GM12891 (cell line): ENCODE measurements at places on chromosomes 3 and 15.

- DNase-seq, result no peak
Observed at GRCh38 chr3:127789990-127790881, 32.1 kb downstream of the MGLL start.

GRCh38 chr3:98240131-98240530 lies 23.9 kb upstream of the OR5H6 start:
- DNase-seq, result no peak

DNA sequence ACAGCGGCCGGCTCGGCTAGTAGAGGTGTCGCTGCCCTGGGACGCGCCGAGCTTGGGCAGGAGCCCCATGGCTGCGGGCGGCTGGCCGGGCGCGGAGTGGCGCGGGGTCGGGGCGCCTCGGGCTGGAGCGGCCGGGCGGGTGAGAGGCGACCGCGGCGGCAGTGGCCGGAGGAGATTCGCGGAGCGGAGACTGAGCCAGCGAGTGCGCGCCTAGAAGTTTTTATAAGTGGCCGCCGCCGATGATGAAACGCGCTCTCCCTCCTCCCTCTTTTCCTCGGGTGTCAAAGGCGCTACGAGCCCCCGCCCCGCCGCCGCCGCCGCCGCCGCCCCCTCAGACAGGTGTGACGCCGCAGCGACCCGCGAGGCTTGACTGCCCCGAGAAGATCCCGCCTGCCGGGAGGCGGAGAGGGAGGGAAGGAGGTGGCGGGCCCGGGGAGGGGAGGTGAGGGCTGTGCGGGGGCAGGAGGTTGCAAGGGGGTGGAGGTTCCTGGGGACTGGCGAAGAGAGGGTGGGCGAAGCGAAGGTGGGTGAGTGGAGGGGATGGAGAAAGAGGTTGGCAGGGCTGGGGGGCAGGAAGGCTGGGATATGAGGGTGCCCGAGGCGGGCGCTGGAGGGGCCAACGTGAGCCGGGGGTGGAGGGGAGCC lies at the start of gene SLCO2A1:
TSS of gene SLCO2A1 (minus strand) at position 192 of the 645 bp plus-strand sequence. CDS start at position 69, 123 bp downstream.
- peak; percentile 32 for DNase-seq

GRCh38 chr15:31228980-31229826 lies 97.4 kb upstream of the KLF13 start:
- peak; percentile 55 for DNase-seq

GRCh38 chr3:194998417-194998816 lies 272.5 kb downstream of the XXYLT1 start:
- no peak for DNase-seq

DNA sequence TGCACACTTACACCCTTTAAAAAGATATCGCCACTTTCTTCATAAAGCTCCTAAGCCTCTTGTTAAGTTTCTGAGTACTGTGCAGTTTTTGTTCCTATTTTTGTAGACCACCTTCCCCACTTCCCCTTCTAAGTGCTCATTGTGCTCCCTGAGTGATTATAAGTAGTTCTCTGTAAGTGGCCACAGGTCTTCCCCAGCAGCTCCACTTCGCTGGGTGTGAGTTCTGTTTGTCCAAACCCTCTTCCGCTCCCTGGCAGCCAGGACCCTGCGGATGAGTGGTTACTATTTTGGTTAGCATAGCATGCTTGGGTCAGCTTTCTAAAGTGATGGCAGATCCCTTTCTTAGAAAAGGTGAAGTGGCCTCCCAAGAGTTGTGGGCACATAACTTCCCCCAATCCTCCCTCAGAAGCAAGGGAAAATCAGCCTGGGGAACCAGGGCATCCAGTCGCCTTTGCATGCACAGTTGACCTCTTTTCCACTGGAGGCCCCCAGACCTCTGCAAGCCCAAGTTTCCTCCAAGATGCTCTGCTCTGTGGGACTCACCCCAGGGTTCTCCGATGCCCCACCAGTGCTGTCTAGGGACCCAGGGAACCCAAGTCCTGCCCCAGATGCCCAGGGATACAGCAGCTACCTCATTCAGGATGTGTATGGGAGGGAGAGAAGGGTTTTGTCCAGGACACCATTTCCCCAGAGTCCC lies 69.6 kb downstream of the ATP10A start:
- peak; percentile 42 for DNase-seq
